ENCODE measurements at places on chromosomes 2 and 18.

DNA sequence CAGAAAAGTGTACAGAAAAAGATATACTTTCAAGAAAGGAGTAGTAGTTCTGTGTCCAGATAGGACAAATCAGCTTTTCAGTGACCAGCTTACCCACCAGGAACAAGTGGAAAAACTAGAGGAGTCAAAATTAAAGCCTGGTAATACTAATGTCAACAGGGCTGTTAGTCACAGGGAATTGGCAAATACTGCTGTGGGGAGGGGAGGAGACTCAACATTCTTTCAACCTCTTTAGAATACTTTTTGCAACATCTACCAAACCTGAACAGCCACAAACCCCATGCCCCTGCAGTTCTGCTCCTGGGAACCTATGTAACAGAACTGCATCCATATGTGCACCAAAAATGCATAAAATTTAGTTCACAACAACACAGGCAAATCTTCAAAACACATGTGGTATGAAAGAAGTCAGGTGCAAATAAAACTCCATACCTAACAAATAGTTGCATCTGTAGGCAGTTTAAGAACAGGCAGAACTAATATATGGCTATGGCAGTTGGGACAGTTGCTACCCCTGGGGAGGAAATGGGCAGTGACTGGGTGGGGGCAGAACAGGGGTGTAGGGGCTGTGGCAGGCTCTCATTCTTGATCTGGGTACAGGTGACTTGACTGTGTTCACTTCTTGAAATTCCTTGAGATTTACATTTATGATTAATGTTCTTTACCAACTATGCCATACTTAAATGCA, 9.7 kb downstream of the CMPK2 start:
- no peak for DNase-seq

DNA sequence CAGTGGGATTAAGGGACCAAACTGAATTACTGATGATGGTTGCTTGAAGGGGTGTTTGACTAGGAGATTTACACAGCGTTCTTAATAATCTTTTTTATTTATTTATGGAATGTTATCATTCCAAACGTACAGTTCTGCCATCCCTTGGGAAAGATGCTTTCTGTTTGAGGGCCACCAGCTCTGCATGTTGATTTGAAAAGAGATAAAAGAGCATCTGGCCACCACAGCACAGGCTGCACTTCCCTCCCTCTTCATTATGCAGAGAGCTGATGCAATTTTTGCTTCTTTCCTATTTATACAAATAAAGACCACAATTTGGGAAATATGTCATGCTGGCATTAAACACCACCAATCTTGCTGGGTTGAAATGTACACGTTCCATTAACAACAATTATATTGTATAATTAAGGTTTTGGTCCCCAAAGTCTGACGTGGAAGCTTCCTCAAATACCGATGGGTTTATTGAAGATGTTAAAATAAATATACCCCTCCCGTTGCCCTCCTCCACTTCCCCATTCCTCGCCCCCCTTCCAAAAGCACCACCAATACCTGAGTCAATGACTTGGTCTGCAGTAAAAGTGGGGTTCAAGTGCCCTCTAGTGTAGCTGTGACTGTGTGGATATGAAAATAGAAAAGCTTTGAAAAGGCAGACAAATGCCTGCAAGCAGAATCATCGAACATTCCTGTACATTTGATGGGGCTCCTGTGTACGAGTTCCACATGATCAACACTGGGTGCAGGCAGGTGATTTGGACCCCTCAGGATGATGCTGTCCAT, 211.9 kb downstream of the HRH4 start:
- no peak for DNase-seq

DNA sequence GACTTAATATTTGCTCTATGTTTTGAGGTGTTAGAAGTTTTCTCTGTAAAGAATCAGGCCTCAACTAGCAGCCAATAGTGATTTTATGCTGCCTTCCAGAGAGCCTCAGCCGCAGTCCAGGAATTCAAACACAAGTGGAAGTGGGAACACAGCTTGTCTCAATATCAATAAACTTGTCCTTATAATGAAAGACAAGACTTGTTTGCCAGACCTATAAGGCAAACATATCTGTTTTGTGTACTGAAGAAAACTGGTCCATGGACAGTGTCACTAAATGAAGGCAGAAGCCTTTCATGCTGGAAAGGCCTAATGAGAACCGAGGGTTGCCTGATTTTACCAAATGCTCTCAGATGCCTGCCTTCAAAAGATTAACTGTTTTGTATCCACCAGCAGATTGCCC, 182.2 kb downstream of the EPHA4 start:
- no peak for DNase-seq

- DNase-seq, result no peak
These were observed 407.6 kb downstream of the DSEL start for GRCh38 chr18:67108894-67109293.

GRCh38 chr2:74764429-74765272, 69.3 kb upstream of the HK2 start:
- no peak for DNase-seq
